Pancreas (tissue), 10 donors: ENCODE measurements at places on chromosomes 6 and 20. TPM values are rescaled to one million over a fixed set of nuclear protein-coding genes. Genes with fewer than 3 reads are reported as not detected.

Gene C20orf141
- not detected for polyA plus RNA-seq

DNA sequence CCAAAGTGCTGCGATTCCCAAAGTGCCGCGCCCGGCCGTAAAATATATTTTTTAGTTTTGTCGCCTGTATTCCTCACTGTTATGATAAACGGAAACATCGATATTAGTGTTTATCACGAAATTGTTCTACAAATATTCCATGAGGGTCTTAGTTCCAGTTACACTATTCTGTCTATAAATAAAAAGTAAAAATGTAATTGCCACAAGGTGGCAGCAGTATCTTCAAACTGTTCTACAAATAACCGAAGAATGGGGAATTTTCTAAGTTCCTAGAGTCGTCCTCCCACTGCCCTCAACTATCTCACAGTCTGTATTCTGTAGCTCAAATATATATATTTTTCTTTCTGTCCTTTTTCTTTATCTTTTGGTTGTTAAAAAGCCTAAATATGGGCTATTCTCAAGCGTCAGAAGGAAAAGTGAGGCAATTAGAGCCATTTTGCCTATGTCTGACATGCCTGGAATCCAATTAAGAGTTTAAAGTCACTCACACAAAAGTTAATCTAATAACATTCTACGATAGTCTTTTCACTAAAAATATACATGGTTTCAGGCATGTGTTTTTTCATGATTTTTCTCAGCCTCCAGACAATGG, 14.2 kb upstream of the FAM162B start:
- H3K4me1 ChIP-seq, result no peaks in the 10 kb centered on the region
- no peak overlapping the region for H3K4me3 ChIP-seq

Gene PLCB4
- polyA plus RNA-seq, result 1.8 TPM

Gene MEI4
- 0.94 TPM for polyA plus RNA-seq

GRCh38 chr6:56540232-56541029, 102.3 kb downstream of the DST start:
- no peaks in the 10 kb centered on the region for H3K27me3 ChIP-seq
- H3K4me1 ChIP-seq, result peaks cover 29% of the 10 kb centered on the region
- DNase-seq, result no peak
- peak overlapping the region; percentile 15 for H3K4me3 ChIP-seq
- no peaks in the 10 kb centered on the region for H3K36me3 ChIP-seq

DNA sequence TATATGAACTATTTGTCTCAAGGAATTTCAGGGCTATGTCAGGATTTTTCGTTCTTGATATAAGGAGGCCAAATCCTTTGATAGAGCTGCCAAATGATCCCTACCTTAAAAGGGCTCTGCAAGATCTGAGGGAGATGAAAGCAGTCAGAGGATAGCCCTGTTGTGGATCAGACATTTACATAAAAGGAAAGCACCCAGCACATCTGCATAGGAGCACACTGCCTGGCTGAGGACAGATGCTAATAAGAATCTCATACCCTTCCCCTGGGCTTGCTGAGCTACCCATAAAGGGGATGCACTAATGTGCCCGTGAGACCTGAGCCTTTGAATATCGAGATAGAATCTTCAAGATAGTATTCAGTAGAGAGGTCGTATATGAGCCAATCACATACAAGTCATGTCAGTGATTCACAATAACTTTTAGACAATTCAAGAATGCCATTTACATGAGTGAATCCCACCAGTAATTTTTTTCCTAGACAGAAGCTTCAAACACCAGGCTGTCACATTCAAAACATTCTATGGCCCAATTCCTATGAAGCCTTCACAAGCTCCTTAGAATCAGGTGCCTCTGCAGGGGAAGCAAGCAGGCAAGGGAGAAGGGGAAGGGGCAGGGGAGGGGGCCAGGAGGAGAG, 71.1 kb downstream of the STMND1 start:
- no peaks in the 10 kb centered on the region for H3K4me1 ChIP-seq
- no peak overlapping the region for H3K4me3 ChIP-seq
- no peaks in the 10 kb centered on the region for H3K27me3 ChIP-seq

GRCh38 chr6:135910790-135911618, 59.5 kb downstream of the PDE7B start:
- no peak overlapping the region for H3K4me3 ChIP-seq
- H3K4me1 ChIP-seq, result no peaks in the 10 kb centered on the region
- H3K27me3 ChIP-seq, result no peaks in the 10 kb centered on the region
- H3K27ac ChIP-seq, result no peak overlapping the region
- no peak for DNase-seq

Gene CCN5
- 6.4 TPM for polyA plus RNA-seq

Gene TEAD3
- 9.7 TPM for polyA plus RNA-seq

Gene EDN1
- 5.9 TPM for polyA plus RNA-seq

GRCh38 chr6:3324262-3324942, 65.7 kb downstream of the PSMG4 start:
- H3K36me3 ChIP-seq, result no peaks in the 10 kb centered on the region
- no peak overlapping the region for H3K4me3 ChIP-seq
- no peak for DNase-seq
- no peak overlapping the region for H3K27ac ChIP-seq
- H3K27me3 ChIP-seq, result no peaks in the 10 kb centered on the region

- H3K27ac ChIP-seq, result peak overlapping the region; percentile 85
- H3K4me3 ChIP-seq, result peak overlapping the region; percentile 98
- no peaks in the 10 kb centered on the region for H3K36me3 ChIP-seq
Observed at GRCh38 chr20:50731930-50732690, 730 bp downstream of the PARD6B start.

DNA sequence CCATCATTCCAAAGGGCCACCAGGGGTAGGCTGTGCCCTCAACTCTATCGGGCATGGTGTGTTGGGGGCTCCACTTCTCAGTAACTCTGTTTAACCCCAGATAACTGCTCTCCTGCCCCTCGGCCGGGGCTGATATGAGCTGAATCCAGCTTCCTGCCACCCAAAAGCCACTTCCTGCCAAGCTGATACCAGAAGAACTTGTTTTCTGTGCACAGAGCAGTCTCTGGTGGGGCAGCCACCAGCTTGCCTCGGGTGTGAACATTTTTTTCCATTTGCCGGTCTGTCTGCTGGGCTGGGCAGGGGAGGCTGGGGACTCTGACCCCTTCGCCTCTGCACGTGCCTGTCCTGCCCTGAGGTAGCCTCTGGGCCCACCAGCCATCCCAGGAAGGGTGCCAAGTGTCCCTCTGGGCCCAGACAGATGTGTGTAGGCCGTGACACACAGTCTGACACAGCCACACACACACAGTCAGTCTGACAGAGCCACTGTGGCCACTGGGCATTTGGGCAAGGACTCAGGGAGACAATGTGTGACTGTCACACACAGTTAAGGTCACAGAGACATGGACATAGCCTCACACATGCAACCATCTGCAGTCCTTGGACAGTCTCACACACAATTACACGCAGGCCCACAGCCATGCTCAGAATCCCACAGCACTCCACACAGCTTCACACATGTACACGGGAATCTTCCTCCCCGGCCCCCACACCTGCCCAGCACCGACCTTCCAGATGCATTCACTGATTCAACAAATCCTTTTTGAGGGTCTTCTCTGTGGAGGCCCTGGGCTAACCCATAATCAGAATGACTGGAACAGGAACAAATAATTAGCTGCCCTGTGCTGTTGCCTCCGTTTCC, 45.1 kb downstream of the NOL4L start:
- H3K27ac ChIP-seq, result no peak overlapping the region
- no peaks in the 10 kb centered on the region for H3K36me3 ChIP-seq
- no peaks in the 10 kb centered on the region for H3K4me1 ChIP-seq

GRCh38 chr6:84575264-84575663, 189.1 kb downstream of the TBX18 start:
- no peak overlapping the region for H3K27ac ChIP-seq
- DNase-seq, result no peak
- H3K4me3 ChIP-seq, result no peak overlapping the region
- no peaks in the 10 kb centered on the region for H3K36me3 ChIP-seq
- H3K27me3 ChIP-seq, result no peaks in the 10 kb centered on the region

Gene CDSN
- 0.08 TPM for polyA plus RNA-seq

- no peaks in the 10 kb centered on the region for H3K36me3 ChIP-seq
- no peaks in the 10 kb centered on the region for H3K27me3 ChIP-seq
- no peak for DNase-seq
Observed at GRCh38 chr6:53055873-53056272, 9.3 kb upstream of the FBXO9 start.

DNA sequence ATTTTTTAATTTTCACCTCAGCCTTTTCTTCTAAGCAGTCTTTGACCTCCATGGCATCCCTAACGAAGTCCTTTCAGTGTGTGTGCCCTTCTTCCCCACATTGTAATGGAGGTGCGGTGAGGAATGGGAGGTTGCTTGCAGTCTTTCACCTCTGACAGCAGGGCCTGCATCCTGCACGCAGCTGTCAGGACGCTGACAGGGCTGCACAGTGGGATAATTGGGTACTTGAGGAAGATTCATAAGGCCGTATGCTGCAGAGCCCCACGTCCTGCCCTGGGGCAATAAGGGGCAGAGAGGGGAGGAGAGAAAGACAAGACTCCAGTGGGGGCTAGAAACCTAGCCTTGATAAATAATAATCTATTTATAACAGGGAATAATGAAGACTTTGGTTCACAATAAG, 184.7 kb downstream of the SAMD5 start:
- no peak for DNase-seq
- H3K36me3 ChIP-seq, result no peaks in the 10 kb centered on the region
- H3K27ac ChIP-seq, result no peak overlapping the region
- no peak overlapping the region for H3K4me3 ChIP-seq

Gene ANKRD66
- not detected for polyA plus RNA-seq

Gene NKAIN4
- polyA plus RNA-seq, result not detected

Gene SLC12A5
- polyA plus RNA-seq, result 21.5 TPM

- no peak overlapping the region for H3K4me3 ChIP-seq
- H3K4me1 ChIP-seq, result no peaks in the 10 kb centered on the region
- H3K27me3 ChIP-seq, result no peaks in the 10 kb centered on the region
- DNase-seq, result no peak
- H3K27ac ChIP-seq, result no peak overlapping the region
Observed at GRCh38 chr20:49543071-49543857, 24.7 kb downstream of the PTGIS start.

DNA sequence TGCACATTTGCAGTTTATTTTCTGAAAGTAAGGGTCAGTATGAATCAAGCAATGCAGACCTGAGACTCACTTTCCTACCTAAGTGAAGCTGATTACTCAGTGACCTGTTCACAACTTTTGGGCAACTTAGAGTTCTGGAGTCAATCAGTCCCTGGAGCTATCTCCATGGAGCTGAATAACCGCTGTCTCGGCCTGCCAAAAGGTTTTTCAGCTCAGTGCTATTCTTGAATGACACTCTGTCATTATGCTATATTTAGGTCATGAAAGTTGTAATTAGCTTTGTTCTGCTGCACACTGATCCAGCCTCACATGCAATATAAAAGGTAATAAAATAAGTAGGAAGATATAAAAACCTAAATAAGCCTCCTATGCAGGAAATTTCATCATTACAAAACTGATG, 356.0 kb downstream of the BMP2 start:
- no peak overlapping the region for H3K27ac ChIP-seq
- no peaks in the 10 kb centered on the region for H3K36me3 ChIP-seq
- H3K4me1 ChIP-seq, result no peaks in the 10 kb centered on the region
- DNase-seq, result no peak

GRCh38 chr20:40422656-40423055, 266.4 kb downstream of the MAFB start:
- H3K27ac ChIP-seq, result no peak overlapping the region
- H3K36me3 ChIP-seq, result no peaks in the 10 kb centered on the region
- H3K27me3 ChIP-seq, result no peaks in the 10 kb centered on the region
- DNase-seq, result no peak
- no peak overlapping the region for H3K4me3 ChIP-seq

DNA sequence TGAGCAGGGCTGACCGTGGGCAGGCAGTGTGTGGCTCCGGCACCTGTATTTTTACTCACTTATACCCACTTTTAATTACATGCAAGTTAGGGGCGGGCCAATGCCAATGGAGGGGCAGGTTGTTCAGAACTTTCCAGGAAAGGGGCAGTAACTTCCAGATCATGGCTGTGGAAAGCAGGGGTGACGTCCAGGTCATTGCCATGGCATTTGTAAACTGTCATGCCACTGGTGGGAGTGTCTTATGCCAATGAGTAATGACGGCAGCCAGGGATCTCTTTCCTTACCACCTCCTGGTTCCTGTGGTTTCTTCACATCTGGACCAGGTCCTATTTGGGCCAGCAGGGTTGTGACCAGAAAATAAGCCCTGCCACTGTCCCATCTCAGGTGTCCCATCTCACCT, 258.7 kb downstream of the THBS2 start:
- H3K4me3 ChIP-seq, result no peak overlapping the region
- H3K27ac ChIP-seq, result no peak overlapping the region
- no peak for DNase-seq
- H3K4me1 ChIP-seq, result no peaks in the 10 kb centered on the region
- H3K27me3 ChIP-seq, result no peaks in the 10 kb centered on the region
- no peaks in the 10 kb centered on the region for H3K36me3 ChIP-seq

- H3K27me3 ChIP-seq, result no peaks in the 10 kb centered on the region
- no peak overlapping the region for H3K27ac ChIP-seq
- H3K4me3 ChIP-seq, result no peak overlapping the region
- no peak for DNase-seq
Observed at GRCh38 chr6:150445486-150445885, 76.7 kb downstream of the IYD start.

Gene TBXT
- polyA plus RNA-seq, result not detected

DNA sequence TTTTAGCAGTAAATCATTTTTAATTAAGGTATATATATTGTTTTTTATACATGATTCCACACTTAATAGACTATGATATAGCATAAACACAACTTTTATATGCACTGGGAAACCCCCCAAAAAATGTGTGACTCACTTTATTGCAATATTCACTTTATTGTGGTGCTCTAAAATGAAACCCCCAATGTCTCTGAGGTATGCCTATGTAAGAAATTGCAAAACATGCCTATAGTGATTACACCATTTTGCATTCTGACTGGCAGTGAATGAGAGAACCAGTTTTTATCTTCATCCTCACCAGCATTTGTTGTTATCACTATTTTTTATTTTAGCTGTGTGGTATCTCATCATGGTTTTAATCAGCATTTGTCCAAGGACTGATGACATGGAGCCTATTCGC, 8.5 kb upstream of the CST11 start:
- H3K4me3 ChIP-seq, result no peak overlapping the region
- H3K27me3 ChIP-seq, result no peaks in the 10 kb centered on the region
- H3K27ac ChIP-seq, result no peak overlapping the region
- no peak for DNase-seq

DNA sequence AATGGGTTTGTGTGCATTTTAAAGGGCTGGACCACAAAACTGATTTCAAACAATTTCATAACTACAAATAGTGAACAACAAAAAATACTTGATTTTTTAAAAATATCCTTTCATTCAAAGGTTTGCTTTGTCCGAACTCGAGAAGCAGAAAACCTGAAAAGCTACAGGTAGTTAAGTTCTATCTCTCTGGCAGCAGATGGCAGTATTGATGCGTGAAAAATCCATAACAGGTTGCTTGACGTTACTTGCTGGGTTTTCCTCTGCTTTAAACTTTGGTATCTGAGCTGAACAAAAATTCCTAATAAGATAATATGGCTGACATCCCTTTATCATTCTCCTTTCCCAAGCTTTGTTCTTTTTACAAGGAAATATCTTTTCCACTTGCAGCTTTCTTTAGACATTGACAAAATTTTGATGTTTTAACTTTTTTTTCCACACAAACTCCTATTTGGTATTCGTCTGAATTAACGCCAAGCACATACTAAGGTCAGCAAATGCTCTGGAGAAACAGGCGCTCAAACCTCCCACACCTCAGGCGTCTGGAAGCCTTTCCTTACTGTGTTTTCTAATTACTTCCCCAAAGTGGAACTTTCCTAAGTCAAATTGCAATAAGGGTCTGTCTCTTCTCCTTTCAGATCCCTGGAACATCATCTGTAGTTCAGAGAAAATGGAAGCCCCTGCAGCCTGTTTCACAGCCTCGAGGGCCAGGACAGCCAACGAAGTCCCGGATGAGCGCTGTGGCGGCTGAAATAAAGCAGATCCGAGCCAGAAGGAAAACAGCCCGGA, 50.3 kb upstream of the GFRAL start:
- H3K27ac ChIP-seq, result no peak overlapping the region
- DNase-seq, result no peak
- no peaks in the 10 kb centered on the region for H3K27me3 ChIP-seq
- H3K4me3 ChIP-seq, result no peak overlapping the region
